ENCODE measurements at places on chromosomes 3 and 15. TPM values are rescaled to one million over a fixed set of nuclear protein-coding genes. Genes with fewer than 3 reads are reported as not detected.

AHSG gene
- total RNA-seq: not detected

FXR1 gene
- total RNA-seq: 97.1 TPM

DNA sequence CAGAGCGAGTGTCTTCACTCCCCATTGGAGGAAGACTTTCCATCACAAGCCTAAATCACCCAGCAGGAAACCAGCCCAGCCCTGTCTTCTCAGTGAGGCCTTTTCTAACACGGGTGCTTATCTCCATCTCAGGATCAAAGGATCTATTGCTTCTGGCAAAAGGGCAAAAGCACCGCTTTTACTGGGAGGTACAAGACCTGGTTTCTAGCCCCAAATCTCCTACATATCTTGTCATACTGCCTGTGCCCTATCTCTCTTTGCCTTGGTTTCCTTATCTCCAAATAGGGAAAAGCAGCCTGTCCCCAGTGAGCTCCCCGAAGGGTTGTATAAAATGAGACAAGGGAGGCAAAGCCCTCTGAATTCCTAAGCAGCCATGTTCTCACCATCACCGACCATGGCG lies 5.2 kb downstream of the GLB1 start:
- DNase-seq: no peak

GRCh38 chr15:65909831-65910230 lies 40.5 kb downstream of the RAB11A start:
- no peak for DNase-seq

- DNase-seq: no peak
These were observed 1026.5 kb upstream of the CFAP20DC start for GRCh38 chr3:60076331-60076730.

- DNase-seq: no peak
These were observed 100.5 kb upstream of the ZBED2 start for GRCh38 chr3:111695636-111696117.

DNA sequence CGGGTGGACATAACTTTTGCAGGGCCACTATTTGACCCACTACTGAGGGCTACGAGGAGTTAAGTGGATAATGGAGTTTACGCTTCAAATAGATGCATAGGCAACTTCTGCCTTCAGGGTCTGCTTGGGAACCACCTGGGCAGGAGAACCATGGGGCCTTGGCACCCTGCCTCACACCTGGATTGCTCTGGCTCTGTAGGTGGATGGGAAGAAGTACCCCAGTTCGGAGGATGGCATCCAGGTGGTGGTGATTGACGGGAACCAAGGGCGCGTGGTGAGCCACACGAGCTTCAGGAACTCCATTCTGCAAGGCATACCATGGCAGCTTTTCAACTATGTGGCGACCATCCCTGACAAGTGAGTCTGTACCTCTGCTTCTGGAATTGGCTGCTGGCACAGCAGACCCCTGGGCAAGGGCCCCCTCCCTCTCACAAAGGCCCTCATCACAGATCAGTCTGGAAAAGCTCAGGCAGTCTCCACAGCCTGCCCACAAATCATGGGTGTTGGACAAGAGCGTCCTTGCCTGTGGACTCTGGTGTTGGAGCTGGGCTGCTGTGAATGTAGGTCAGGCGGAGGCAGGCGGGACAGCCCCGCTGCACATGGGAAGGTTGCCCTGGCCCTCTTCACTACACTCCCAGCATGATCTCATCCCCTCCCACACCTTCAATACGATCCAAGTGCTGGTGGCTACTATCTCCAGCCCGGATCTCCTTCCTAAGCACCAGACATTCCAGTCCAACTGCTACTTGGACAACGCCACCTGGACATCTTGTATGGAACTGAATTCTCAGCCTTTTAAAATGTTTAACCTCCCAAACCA lies 46.7 kb downstream of the MESD start:
- no peak for DNase-seq
